ENCODE measurements at places on chromosomes 6 and 20. TPM values are rescaled to one million over a fixed set of nuclear protein-coding genes. Genes with fewer than 3 reads are reported as not detected.

DNA sequence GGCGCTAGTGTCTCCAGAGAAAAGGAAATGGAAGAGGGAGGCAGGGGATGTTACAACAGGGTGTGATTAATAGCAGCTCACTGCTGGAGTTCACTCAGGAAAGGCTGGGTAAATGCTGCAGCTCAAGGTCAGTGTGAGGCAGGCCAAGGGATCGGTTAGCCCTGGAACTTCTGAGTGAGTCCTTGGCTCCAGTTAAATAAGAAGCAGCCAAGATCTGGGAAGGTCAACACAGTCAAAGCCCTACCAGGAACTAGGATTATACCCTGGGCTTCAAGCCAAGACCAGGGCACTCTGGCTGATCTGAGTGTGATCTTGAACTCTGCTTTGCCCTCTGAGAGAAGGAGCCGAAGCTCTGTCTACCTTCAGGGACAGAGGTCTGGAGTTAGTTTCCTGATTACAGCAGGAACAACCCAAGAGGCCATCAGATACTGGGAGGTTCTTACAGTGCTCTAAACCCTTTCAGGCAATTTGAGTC, 44.3 kb downstream of the TPD52L1 start:
- DNase-seq = no peak

DNA sequence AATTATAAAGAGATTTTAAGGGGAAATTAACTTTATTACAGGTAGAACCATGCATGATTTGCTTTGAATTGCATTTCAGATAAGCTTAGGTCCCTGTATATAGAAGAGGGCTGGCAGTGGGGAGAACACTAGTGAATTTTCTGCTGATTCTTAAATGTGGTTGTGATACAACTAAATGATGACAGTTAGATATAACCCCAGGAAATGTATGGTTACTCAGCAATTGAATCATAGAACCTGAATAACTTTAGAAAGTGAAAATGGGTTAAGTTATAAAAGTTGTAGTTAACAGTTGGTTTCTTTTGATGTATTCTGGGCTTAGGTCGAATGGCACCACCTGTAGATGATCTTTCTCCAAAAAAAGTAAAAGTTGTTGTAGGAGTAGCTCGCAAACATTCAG, 70.1 kb downstream of the PHF3 start:
- no peak for DNase-seq

DNA sequence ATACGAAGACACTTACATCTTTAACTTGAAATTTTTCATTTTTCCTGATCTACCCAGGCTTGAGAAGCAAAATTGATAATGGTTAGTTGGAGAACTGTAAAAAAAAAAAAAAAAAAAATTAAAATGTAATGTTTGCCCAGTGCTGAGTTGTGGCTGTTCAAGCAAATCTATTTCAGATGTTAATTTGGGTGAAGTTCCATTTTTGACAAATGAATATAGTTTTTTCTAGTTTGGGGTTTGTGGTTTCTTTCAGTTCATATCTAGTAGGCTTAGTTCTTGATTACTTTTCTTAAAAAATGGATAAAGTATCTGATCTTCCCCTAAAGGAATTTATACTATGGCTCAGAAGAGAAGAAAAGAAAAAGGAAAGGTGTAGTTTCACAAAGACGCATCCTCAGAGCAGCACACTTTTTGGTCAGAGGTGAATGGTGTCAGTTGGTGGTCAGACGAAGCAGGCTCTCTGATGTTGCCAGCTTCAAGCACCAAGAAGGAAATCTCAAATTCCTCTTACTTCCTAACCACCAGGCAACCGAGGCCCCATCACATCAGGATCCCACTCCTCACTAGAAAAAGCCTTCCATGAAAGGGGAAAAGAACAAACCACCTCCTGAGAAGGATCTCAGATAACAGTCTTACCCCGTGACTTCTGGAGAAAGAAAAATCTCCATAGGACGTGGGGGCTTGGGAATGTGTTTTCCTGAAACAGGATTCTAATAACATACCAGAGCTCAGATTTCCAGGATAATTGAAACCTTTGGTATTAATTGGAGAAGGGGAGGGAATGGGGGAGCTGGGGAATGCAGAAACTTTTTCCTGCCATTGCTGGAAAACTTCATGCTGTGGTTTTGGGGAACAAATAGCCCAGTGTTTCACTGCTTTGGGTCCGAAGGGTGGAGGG, 396.2 kb downstream of the CD83 start:
- no peak for DNase-seq

DNA sequence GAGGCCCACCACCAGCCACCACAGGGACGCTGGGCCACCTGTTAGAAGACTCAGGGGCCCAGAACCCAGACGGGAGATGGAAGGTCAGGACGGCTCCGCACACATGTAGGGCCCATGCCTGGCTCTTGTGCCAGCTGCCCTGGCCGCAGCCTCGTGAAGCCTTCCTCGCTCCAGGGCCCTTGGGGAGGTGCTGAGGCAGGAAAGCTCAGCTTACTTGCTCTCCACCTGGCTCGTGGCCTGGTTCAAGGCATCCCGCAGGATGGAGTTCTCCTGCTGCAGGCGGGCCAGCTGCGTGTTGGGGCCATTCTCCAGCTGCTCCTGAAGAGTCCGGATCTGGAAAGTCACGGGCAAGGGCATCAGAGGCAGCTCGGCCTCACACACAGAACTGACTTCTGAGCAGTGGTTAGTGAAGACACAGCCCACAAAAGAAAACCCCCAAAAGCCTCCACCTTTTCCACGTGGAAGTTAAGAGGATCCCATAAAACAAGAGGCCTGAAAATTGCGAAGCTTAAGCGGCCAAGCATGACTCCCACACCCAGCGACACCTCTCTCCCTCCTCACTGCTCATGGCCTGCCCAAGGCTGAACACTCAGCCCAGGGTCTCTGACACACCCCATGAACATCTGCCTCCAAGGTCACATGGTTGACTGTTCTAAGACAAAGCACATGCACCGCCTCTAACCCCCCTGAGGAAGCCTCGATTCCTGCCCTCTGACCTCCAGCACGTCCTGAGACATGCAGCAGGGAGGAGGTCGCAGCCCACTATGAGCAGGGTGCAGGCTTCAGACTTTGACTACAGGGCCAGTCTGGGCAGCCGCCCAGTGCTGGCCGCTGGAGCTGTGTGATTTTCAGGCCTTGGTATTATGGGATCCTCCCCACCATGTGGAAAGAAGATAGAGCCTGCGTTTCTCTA, 46.5 kb downstream of the RRBP1 start:
- DNase-seq = no peak

DNA sequence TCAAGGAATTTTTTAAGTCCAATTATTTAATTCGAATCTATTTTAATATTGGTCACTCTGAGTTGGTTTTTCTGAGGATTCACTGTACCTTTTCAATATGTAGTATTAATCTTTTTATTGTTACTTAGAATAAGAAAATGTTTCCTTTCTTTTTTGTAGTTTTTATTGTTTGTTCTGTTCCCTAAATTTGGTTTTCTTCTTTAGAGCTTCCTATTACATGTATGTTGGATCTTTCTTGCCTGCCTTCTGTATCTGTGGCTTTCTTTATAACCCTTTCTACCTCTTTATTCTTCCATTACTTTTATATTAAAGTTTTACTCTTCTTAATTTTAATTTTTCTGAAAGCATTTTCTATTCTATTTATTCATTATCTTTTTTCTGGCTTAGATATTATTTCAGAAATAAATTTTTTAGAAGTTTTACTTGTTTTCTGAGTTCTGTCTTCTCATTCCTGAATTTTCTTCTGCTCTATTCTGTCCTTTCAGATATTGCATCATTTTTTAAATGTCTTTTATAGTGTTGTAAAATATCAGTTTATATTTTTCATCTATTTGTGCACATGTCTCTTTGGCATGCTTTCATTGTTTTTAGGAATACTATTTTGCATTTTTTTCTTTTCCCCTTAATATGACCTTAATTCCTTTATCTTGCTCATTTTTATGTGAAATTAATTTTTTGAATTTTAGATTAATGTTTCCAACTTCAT, 33.6 kb upstream of the UST start:
- no peak for DNase-seq

DNA sequence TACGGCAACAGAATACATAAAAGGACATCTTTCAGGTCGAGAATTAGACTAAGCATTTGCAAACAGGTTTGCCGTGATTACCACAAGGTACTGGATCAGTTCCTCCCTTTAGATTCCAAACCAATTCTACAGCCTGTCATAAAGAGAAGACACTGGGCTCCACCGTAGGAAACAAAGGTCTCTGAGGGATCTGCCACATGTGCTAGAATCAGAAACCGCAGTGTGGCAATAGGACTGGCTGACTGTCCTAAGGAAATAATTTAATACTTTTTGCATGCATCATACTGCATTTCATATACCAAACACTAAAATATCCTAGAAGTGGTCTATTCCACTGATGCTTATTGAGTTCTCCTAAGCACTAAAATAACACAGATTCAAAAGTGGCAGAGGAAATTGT, 59.2 kb downstream of the POPDC3 start:
- no peak for DNase-seq

- DNase-seq = no peak
Measured at GRCh38 chr6:143007646-143008045, 53.0 kb upstream of the AIG1 start.

DNA sequence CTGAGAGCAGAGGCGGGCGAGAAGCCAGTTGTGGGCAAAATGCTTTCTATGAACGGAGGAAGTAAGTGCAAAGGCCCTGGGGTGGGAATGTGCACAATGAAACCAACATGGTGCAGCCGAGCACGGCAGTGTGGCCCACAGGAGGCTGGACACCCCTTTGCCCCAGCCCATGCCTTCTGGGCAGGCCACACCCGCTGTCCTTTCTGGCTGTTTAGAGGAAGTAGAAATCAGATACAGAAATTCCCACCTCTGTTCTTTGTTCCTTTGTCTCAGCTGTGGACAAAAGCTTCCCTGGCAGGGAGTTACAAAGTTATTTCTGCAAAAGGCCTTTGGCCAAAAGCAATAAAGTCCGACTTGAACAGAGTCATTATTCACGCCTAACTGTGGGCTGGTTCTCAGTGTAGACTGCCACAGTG, 11.9 kb downstream of the SULF2 start:
- DNase-seq = no peak

- DNase-seq = no peak
Measured at GRCh38 chr20:55009066-55009465, 533.7 kb downstream of the DOK5 start.

DNA sequence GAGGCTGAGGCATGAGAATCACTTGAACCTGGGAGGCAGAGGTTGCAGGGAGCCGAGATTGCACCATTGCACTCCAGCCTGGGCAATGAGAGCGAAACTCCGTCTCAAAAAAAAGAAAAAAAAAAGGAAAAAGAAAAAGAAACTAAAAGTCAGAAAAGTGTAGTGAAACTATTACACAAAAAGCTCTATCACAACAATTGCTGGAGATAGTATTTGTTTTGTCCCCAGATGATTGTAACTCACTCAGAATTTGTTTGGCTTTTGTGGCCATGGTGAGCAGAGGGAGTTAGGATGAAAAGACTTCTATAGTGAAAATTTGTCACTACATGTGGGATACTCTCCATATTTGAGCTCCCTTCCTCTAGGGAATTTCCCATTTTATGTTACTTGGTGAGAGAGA, 5.2 kb upstream of the GOPC start:
- no peak for DNase-seq

- no peak for DNase-seq
Measured at GRCh38 chr6:153207617-153208016, 76.5 kb upstream of the RGS17 start.

- DNase-seq = no peak
Measured at GRCh38 chr20:56735084-56735642, 106.1 kb downstream of the TFAP2C start.

- no peak for DNase-seq
Measured at GRCh38 chr6:40727271-40727670, 140.1 kb upstream of the LRFN2 start.

- no peak for DNase-seq
Measured at GRCh38 chr6:156111913-156112312, 656.3 kb upstream of the NOX3 start.

DNA sequence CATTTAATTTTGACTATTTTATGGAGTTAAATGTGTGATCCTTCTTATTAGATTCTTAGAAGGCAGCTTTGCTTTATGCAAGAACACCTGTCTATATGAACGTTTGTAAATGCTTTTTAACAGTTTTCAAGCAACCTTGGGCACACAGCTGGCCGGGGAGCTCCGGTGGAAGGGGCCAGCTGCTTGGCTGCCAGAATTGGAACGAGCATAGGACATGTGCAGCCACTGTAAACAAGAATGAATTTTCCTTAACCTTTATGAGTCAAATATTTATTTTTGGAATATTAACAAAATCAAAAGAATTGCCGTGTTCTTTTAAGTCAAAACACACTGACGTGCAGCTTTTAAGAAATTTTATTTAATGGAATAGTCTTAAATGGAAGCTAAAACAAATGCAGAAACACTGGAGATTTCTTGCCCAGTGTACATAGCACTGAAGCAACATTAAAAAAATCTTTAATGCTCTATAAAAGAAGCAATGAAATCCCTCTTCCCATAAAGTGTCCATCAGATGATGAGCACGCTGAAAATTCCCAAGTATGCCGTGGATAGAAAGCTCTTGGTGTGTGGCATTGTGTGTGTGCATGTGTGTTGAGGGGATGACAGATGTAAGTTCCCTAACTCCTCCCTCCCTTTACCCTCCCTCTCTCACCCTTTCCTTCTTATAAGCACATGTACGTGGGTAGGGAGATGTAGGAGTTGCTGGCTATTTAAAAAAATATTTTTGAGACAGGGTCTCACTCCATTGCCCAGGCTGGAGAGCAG, 208.9 kb upstream of the EXOC2 start:
- no peak for DNase-seq

- no peak for DNase-seq
Measured at GRCh38 chr20:37317316-37317715, 27.9 kb downstream of the MANBAL start.

DNA sequence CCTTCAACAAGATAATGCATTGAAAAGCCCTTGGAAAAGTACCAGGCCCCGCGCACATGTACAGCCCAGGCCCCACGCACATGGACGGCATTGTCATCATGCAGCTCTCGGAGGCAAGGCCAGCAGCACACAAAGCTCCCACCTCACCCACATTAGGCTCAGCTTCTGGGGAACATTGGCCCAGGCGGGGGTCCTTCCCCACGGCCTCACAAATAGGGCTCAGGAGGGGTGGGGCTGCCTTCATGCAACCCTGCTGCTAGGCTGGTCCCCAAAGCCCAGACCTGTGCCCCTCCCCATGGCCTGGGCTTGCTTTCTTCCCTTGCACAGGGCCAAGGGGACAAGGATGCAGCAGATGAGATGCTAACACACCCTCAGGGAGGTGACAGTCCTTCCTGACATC, 26.7 kb downstream of the NPEPL1 start:
- DNase-seq = no peak

GRCh38 chr20:44357020-44357419, 1.5 kb downstream of the HNF4A start:
- no peak for DNase-seq

- no peak for DNase-seq
Measured at GRCh38 chr6:14946753-14947152, 299.1 kb upstream of the JARID2 start.

GRCh38 chr6:15329197-15329671, 83.4 kb downstream of the JARID2 start:
- DNase-seq = no peak

- no peak for DNase-seq
Measured at GRCh38 chr6:74577619-74578018, 628.2 kb downstream of the COL12A1 start.

Gene ELOVL2
- polyA plus RNA-seq = 6.9 TPM

Gene OPRM1
- not detected for polyA plus RNA-seq

Gene OR2H2
- polyA plus RNA-seq = 0.20 TPM

Gene KHDC1
- 10.2 TPM for polyA plus RNA-seq

Gene RHAG
- polyA plus RNA-seq = 1.7 TPM

Gene EPB41L1
- polyA plus RNA-seq = 37.8 TPM

Gene TRIM10
- polyA plus RNA-seq = 0.34 TPM

Gene TCP11
- 1.3 TPM for polyA plus RNA-seq

Gene TUBB2B
- polyA plus RNA-seq = 6.9 TPM

Measured in right lung (tissue), 10 donors.